Ecto neural progenitor cell (in vitro differentiated cells): ENCODE measurements at places on chromosomes 2 and 18.

- no peak for DNase-seq
Observed at GRCh38 chr2:54864727-54865126, 141.3 kb downstream of the EML6 start.

GRCh38 chr18:13374468-13375301 is 156.1 kb downstream of the LDLRAD4 start:
- DNase-seq: no peak

DNA sequence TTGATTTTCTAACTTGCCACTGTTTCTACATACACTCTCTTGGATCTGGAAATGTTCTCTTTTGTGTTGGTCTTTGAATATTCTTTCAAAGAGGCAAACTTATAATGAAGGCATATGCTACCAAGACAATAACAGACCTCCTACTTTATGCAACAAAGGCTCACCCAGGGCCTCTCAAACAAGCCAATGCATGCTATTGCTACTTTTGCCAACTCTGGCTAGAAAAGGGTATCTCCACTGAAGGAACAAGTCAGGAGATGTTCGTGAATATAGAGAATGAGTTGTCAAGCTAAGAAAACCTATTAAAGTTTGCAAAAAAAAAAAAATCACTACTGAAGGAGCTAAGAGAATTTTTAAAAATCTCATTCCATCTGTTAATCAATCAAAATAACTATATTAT is 15.9 kb upstream of the DSG2 start:
- no peak for DNase-seq

DNA sequence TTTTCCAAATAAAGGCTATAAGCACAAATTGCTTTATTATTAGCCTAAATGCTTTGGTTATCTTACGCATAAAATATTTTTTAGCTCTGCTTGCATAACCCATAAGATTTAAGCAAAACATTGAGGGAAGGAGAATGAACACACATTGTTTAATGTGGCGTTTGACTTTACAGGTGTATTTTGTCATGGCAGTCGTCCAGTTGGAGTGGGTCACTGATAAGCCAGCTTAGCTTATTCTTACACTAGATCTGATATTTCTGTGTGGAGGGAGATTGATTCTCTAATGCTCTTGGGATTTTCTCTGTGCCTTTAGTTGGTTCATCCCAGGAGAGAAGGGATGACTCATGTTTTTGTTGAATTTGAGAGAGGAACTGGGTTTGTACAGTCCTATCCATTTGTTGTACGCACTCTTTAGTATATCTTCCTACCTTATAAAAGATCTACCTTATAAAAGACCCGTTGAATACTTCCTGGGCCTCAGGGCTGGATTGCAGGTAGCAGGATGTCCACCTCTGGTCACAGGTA is 47.5 kb upstream of the ACYP2 start:
- DNase-seq: no peak
